Activated CD4-positive, CD25-positive, alpha-beta regulatory T cell treated with anti-CD3 and anti-CD28 coated beads, Interleukin-2, amount 50 U/mL, for 16 hours (primary cell): ENCODE measurements at places on chromosomes 13 and 19.

- DNase-seq, result no peak
Observed at GRCh38 chr13:79212064-79212619, 193.9 kb downstream of the RBM26 start.

GRCh38 chr19:40584007-40584406 is 7.3 kb downstream of the SHKBP1 start:
- no peak for DNase-seq

GRCh38 chr13:35700671-35701070 is 224.2 kb upstream of the MAB21L1 start:
- no peak for DNase-seq

- DNase-seq, result no peak
Observed at GRCh38 chr19:55487924-55488687, at the start of gene SSC5D. Gene SSC5D (plus strand): TSS chr19:55488436. CDS start chr19:55488590, 154 bp downstream.

- DNase-seq, result no peak
Observed at GRCh38 chr19:1263188-1263587, 5.9 kb upstream of the CIRBP start.
